Activated CD4-positive, CD25-positive, alpha-beta regulatory T cell treated with anti-CD3 and anti-CD28 coated beads, Interleukin-2, amount 50 U/mL, for 24 hours (primary cell): ENCODE measurements at places on chromosomes 11 and 22.

DNA sequence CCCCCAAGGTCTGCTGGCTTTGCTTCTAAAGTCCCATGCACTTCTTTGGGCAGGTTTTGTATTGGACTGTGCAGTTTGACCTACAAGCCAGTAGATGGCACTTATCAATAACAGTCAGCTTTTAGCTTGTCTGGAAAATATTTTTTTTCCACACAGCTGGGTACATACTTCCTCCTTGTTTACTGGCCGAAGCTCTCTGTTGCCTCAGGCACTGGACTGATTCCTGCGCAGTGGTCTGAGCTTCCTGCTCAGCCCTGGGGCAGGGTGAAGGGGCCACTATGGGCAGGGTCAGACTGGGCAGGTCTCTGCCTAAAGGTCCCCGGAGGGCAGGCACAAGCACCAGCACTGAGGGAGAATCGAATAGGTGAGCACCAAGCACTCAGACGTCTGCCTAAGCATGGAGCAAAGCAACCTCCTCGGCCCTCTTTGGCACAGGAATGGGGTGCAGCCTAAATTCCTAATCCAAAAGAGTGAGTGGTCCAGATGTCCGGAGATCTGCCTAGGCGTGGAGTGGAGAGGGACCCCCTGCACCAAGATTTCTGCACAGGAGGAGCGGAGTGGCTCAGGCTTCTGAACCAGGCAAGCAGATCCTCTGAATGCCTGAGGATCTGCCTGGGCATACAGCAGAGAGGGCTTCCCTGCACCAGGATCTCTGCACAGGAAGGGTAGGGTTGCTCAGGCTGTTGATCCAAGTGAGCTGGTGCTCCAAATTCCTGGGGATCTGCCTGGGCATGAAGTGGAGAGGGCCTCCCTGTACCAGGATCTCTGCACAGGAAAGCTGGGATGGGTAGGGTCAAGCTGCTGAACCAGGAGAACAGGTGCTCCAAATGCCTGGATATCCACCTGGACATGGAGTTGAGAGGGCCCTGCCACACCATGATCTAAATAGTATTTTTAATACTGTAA is 105.9 kb upstream of the C11orf58 start:
- no peak for ATAC-seq

GRCh38 chr11:125952973-125953372 is 7.1 kb downstream of the VSIG10L2 start:
- no peak for ATAC-seq

DNA sequence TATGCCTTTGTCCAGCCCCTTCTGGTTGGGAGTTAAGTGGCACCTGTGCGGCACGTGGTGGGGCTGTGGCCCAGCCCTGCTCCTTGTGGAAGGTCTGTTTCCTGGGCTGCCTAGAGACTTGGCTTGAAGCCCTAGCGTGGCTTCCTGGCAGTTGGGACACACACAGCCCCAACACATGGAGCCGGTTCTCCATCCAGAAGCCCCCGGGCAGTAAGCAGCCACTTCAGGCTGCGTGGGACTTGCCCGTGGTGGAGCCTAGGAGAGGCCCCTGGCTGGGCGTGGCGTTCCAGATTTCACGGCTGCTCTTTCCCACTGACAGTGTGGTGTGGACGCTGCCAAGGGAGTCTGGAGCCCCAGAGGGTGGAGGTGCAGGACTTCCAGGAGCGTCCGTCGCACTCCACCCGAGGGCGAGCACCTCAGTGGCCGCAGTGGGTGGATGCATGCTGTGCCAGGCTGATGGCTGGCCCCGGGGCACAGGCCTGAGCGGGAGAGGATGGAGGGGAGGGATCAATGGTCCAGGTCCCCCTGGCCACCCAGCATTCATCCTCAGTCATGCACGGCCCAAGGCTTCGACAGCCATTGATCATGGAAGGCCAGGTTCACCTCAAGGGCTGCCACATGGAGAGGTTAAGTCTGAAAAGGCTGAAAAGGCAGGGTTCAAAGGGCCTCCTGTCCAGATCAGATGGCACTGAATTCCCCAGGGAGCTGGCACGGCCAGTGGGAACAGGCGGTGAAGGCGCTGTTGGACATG is 9.3 kb downstream of the CCND1 start:
- no peak for ATAC-seq

DNA sequence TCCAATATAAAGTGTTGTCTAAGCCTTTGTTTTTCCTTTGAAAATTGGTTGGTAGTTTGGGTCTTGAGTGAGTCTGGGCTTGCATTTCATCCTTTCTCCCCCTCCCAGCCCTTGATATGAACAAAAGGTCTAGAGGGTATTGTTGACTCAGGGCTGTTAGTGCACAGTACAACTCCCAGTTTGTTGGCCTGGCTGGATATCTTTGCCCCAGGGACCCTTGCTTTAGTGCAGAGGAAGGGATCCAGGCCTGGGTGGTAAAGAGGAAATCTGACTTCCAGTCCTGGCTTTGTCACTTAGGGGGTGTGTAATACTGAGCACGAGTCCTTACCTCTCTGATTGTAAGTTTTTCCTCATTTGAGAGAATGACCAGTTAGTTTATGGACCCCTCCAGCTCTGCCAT is 330.4 kb downstream of the TMEM135 start:
- ATAC-seq, result no peak

- no peak for ATAC-seq
Observed at GRCh38 chr11:45671246-45672171, 6.1 kb upstream of the CHST1 start.

DNA sequence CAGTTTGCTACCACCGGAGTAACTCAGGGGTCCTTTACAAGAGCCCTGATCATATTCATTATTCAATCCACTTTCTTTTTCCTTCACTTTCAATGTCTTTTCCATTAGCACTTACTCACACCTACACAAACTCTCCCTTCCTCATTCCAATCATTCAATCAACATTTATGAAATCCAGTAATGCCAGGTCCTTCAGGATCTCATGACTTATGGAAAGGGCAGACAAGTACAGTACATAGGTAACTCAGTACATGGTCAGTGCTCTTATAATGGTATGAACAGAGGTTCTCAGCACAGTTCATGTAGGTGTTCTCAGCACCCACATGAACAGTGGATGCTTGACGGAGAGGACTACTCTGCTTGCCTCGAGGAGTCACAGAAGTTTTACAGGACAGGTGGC is 106.6 kb downstream of the USP35 start:
- ATAC-seq, result no peak

- ATAC-seq, result no peak
Observed at GRCh38 chr11:35658020-35658948, 4.3 kb upstream of the TRIM44 start.

GRCh38 chr11:125976156-125976555 is 30.3 kb downstream of the VSIG10L2 start:
- no peak for ATAC-seq

DNA sequence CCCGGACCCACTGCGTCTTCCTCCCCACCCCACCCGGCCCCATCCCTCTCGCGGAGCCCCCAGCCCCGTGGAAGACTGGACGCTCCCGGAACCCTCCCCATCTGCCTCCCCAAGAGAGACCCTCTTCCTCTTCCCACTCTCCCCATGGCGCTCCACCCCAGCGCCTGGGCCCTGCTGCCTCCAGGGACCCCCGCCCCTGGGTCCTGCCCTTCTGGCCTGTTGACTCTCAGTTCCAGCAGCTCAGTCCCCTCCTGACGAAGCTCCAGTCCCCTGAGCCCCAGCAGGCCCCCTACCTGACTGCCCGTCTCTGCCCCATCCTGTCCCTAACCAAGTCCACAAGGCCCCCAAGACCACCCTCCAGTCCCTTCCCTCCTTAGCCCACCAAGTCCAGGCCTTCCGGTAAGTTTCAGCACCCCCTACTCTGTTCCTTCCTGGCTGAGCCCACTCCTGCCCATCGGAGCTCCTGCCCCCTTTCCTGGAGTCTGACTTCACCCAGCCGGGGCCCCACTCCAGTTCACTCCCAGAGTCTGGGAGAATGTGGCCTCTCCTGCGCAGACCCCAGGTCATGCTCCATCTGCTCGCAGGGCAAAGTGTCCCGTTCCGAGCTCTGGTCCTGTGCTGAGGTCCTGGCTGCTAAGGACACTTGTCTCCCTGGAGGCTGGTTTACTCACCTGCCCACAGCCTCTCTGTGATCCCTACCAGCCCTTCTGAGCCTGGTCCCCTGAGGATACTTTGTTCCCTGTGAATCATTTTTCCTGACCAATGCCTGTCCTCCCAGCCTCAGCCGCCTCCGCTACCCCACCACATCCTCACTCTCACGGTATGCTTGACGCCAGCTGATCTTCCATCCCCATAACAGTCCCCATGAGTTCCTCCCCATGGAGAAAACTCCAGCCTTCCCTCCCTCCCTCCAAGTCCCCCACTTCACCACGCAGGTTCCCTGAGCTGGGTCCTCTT is 722 bp downstream of the IFITM10 start:
- ATAC-seq, result no peak

DNA sequence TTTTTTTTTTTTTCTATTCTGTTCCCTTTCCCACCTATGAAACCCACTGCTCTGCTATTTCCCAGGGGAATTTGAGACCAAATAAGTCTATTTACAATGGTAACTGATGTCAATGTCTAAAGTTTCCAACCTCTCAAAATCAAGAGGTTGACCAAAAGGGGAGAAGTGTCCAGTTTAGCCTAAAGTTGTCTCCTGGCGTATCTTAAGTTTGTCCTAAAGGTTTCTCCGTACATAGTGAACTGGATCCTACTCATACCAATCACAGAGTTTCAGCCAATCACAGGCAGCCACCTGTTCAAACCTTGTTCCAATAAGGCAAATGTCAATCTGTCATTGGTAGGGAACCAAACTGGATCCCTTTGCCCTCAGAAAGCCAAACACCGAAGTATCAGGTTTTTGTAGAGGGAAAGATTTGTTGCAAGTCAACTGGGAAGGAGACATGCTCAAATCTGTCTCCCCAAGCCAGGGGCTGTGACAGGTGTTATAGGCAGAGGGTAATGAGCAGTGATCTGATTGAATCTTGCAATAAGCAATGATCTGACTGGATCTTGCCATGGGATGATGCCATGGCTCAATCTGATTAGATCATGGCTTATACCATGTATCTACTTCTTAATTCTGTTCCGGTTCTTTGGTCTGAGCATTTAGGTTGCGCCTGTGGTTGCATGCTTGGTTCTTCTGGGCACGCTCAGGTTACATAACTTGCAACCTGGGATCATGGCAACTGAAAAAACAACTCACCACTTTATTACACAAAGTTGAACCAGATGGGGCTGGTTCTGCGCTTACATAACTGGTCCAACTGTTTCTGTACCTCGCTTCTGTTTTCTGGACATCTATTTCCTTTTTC is 1.1 kb upstream of the VPS37C start:
- no peak for ATAC-seq

DNA sequence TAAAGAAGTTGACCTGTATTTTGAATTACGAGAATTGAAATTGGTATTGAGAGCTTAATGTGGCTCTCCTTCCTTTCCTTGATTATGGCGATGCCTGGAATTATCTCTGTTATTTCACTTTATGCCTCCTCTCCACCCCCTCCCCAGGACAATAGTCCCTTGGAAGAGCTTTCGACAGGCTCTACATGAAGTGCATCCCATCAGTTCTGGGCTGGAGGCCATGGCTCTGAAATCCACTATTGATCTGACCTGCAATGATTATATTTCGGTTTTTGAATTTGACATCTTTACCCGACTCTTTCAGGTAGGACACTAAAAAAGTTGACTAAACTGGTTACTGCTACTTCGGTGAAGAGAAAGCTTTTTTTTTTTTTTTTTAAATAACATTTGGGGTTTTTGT is 43.2 kb downstream of the MCAM start:
- ATAC-seq, result no peak
